ENCODE measurements at places on chromosomes 11 and 22. TPM values are rescaled to one million over a fixed set of nuclear protein-coding genes. Genes with fewer than 3 reads are reported as not detected.

- H3K27ac ChIP-seq: no peak overlapping the region
- H3K4me3 ChIP-seq: no peak overlapping the region
- H3K4me1 ChIP-seq: no peaks in the 10 kb centered on the region
- no peak for DNase-seq
- peaks cover 13% of the 10 kb centered on the region for H3K27me3 ChIP-seq
Measured at GRCh38 chr11:70568035-70568813, 169.9 kb downstream of the CTTN start.

- peaks cover 43% of the 10 kb centered on the region for H3K36me3 ChIP-seq
- H3K4me3 ChIP-seq: no peak overlapping the region
- no peaks in the 10 kb centered on the region for H3K4me1 ChIP-seq
Measured at GRCh38 chr22:30024231-30024630, 56.0 kb upstream of the HORMAD2 start.

MRGPRX4 gene
- not detected for polyA plus RNA-seq

SPA17 gene
- polyA plus RNA-seq: 1.1 TPM

NFAM1 gene
- 0.61 TPM for polyA plus RNA-seq

DNA sequence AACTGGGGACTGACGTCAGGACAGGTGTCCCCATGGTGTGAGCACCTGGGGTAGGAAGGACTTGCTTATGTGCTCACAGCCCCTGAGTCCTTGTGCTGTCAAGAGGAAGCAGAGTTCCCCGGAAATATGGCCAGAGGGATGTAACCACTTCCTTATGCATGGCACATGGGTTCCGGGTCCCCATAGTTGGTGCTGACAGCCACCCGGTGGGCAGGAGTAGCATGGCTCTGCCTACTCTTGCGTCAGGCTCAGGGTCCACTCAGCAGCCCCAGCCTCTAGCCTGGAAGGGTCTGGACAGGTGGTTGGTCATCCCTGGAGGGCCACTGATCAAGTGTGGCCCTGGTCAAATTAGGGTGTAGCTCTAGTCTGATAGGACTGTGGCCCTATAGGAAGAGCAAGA, 42.8 kb upstream of the CCND1 start:
- H3K4me3 ChIP-seq: no peak overlapping the region
- H3K36me3 ChIP-seq: no peaks in the 10 kb centered on the region
- H3K27me3 ChIP-seq: peaks cover 12% of the 10 kb centered on the region
- no peak overlapping the region for H3K27ac ChIP-seq
- DNase-seq: no peak

GRCh38 chr11:75728992-75729391, 11.4 kb downstream of the MOGAT2 start:
- H3K27ac ChIP-seq: no peak overlapping the region
- H3K27me3 ChIP-seq: peaks cover 10% of the 10 kb centered on the region
- no peaks in the 10 kb centered on the region for H3K4me1 ChIP-seq
- no peak overlapping the region for H3K4me3 ChIP-seq

DNA sequence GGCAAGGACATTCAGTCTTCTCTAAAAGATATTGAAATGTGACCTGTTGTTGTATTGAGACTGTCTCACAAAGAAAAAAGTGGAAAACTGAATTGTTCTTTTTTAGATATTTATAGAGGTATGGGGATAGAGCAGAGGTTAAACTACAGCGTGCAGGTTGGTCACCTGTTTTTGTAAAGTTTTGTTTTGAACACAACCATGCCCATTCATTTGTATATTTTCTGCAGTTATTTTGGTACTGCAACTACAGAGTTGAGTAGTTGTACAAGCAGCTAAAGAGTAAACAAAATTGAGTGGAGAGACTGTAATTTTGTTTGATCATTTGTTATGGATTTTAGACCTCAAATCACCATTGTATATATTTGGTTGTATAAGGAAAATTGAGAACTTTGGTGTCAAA, 11.3 kb downstream of the EED start:
- H3K27me3 ChIP-seq: no peaks in the 10 kb centered on the region
- DNase-seq: no peak
- H3K27ac ChIP-seq: no peak overlapping the region

DNA sequence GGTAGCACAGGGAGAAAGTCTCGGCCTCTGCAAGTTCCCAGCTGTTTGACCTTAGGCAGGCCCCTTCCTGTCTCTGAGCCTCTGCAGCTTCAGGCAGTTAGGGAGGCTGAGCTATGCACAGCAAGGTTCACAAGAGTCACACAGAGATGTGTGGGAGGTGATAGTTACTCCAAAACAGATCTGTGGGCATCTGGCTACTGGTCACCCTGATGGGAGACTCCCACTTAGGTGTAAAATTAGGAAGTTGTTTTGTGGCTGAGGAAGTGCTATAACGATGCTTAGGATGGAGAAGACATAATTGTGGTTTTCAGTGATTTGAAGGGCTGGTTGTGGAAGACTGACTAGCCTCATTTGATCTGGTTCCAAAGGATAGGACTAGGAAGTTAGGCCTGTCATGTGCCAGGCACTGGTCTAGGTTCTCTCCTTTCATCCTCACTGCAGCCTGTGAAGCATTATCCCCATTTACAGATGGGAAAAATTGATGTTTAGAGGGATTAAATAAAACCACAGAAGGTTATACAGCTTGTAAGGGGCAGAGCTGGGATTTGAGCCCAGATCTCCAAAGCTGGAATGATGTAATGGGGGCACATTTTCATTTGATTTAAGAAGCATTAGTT, 13.5 kb downstream of the ACO2 start:
- peaks cover 95% of the 10 kb centered on the region for H3K4me1 ChIP-seq
- no peaks in the 10 kb centered on the region for H3K36me3 ChIP-seq
- DNase-seq: no peak
- H3K27me3 ChIP-seq: no peaks in the 10 kb centered on the region

CEP164 gene
- polyA plus RNA-seq: 4.7 TPM

DNA sequence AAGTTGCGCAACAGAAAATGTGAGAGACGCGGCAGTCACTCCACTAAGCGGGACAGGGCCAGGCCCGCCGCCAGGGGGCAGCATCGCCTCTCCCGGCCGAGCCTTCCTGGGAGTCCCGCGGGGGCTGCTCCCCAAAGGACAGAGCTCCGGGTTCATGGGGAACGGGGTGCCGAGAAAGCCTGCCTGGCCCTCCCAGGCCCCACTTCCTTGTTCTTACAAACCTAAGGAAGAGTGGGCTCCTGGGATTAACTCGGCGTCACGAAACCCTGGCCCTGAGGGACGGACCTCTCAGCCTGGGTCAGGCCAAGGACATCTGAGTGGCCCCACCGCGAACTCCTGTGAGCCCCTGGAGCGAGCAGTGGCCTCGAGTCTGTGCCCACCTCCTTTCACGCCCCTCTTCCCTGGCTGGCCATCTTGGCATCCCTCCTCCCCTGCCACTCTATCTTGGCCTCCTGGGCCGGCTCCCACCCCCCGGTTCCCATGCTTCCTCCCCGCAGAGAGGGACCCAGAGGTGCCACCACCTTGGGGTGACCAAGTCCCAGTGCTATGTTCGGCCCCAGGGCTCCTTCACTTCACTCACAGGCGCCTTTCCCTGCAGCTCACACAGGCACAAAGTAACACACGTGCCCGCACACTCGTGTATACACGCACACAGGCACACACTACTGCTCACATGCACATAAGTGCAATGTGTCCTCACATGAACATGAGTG, 99.9 kb upstream of the FGF3 start:
- DNase-seq: peak; percentile 52
- H3K36me3 ChIP-seq: no peaks in the 10 kb centered on the region
- H3K4me1 ChIP-seq: no peaks in the 10 kb centered on the region
- H3K4me3 ChIP-seq: no peak overlapping the region
- H3K27me3 ChIP-seq: peaks cover 19% of the 10 kb centered on the region
- H3K27ac ChIP-seq: no peak overlapping the region

- H3K36me3 ChIP-seq: no peaks in the 10 kb centered on the region
- H3K4me1 ChIP-seq: no peaks in the 10 kb centered on the region
- no peak for DNase-seq
- H3K27ac ChIP-seq: no peak overlapping the region
- no peak overlapping the region for H3K4me3 ChIP-seq
Measured at GRCh38 chr11:90407350-90407749, 184.5 kb upstream of the CHORDC1 start.
